Coronary artery (tissue), 2 donors: ENCODE measurements at places on chromosomes 2 and 18.

GRCh38 chr2:172461591-172462372 is 34.4 kb downstream of the ITGA6 start:
- no peak for DNase-seq

DNA sequence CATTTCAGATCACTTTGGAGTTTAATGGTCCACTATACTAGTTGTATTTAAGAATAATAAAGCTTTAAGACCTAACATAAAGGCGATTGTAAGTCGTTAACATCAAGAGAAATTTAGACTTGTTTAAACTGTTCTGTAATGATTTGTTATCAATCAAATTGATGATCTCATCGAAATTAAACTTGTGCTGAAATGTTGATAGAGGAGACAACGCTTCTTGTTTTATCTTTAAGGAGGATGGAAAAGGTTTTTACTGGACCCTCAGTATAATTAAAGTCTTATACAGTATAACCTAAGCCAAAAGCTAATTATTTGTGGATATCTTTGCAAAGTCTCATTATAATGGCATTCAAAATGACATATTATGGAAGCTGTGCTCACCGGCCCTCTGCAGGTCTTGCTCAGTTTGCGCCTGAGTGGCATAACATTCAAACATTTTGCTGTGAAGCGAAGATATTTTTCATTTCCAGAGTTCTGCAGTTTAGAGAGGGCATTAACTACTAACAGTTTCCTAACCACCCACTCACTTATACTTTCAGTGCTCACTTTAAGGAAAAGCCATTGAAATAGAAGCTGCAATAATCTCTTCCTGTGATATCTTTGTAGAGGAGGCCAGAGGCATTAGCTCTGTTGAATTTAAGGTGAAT is 1.4 kb upstream of the SERTAD2 start:
- no peak for DNase-seq

GRCh38 chr2:67041051-67041450 is 356.1 kb upstream of the ETAA1 start:
- no peak for DNase-seq

- no peak for DNase-seq
These were observed 79.3 kb downstream of the ASAP2 start for GRCh38 chr2:9285921-9286320.

GRCh38 chr2:230644356-230644935 is 68.2 kb upstream of the CAB39 start:
- DNase-seq, result peak; percentile 49

- DNase-seq, result no peak
These were observed 1.0 kb downstream of the ZDBF2 start for GRCh38 chr2:206275312-206276055.

DNA sequence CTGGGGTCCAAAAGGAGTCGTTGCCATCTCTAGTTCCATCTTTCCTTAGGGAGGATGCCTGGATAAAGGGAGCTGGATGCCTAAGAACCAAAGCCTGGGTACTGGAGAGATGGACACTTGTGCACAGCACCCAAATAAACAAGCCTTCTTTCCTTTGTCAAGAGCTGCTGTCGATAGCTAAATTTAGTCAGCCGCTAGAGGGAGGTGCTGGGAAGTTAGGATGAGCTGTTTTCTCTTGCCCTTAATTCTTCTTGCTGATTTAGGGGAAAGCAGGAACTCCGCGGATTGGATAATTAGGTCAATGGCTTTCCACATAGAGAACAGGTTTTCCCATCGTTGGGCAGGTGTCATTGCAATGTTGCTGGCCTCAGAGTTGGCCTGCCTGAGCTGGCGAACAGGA is 30.9 kb upstream of the SERPINB12 start:
- no peak for DNase-seq

- no peak for DNase-seq
These were observed 42.6 kb upstream of the HPCAL1 start for GRCh38 chr2:10260130-10260529.

DNA sequence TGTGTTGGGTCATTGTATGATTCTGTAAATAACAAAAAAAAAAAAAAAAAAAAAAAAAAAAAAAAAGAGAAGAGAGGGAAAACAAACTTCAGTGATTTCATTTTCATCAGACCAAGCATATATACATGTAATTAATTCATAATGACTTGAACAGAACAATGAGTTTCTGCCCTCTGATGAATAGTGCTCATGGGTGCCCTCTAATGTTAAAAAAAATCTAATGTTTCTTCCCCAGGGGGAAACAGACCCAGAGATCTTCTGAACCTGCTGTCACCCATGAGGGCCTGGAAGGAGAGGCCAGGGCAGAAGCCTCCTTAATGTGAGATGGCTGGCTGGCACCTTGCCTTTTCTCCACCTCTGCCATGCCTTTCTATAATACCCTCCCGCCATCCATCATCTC is 289.2 kb downstream of the ZNF521 start:
- no peak for DNase-seq

DNA sequence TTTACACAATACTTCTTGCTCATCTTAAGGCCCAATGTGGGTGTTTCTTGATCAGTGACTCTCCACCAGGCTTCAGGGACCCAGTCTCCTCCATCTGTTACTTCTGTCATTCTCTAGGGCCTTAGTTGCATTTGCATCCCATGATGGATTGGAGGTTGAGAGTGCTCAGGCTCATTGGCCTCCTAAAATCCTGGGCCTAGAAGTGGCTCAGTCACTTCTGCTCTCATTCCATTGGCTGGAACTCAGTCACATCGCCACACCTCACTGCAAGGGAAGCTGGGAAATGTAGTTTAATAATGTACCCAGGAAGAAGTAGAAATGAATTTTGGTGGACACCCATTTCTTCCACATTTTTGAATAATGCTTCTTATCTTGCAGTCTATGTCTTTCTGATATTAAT is 223.5 kb downstream of the HRH4 start:
- DNase-seq, result no peak

DNA sequence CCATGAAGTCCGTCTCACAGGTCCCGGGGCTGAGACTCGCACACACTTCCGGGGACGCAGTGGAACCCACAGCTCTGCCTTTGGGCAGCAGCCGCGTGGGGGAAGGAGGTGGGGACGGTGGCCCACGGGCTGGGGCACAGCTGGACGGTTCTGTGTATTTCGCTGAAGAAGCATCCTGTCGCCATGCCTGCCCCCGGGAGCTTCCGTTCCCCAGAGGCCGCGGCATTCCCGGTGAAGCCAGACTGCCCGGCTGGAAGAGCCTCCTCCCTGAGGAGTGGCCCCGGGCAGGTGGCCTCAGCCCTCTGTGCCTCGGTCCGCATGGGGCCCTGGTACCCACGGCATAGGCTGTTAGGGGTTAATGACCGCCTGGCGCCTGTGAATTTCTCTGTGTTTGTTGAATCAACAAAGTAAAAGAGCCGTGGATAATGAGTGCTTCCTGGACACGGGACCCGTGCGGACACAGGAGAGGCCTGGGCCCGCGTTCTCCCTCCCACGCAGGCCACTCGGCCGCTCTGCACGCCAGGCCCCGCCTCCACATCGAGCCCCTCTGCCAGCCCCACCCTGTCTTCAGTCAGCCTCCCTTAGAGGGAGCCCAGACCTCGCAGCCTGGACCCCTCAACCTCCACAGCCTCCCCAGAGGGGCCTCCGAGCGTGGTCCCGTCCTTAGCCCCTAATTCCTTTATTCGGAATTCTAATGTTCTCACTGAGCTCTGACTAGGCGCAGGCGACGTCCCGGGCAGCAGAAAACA is 51.0 kb downstream of the KCNG2 start:
- no peak for DNase-seq

- DNase-seq, result peak; percentile 75
These were observed 826 bp downstream of the KCNE4 start for GRCh38 chr2:223052548-223053483.

GRCh38 chr2:174607989-174608865 is 10.6 kb upstream of the WIPF1 start:
- DNase-seq, result no peak

DNA sequence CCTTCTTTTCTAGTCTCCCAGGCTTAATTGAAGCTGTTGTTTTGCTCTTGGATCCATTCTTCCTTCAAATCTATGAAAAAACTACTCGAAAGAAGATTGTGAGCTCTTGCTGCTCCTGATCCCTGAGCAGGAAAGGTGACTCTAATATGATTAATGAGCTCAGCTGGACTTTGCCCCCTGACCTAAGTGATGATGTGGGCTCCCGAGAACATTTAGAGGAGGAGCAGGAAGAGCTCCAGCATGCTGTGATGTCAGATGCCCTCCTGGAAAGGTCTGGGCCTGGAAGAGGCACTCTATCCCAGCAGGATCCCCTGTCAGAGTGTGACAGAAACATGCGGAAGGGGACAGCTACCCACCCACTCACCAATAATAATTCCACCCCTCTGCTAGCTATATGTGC is 117.9 kb upstream of the PELI1 start:
- DNase-seq, result no peak

GRCh38 chr2:128166746-128167353 is 75.8 kb downstream of the UGGT1 start:
- no peak for DNase-seq

DNA sequence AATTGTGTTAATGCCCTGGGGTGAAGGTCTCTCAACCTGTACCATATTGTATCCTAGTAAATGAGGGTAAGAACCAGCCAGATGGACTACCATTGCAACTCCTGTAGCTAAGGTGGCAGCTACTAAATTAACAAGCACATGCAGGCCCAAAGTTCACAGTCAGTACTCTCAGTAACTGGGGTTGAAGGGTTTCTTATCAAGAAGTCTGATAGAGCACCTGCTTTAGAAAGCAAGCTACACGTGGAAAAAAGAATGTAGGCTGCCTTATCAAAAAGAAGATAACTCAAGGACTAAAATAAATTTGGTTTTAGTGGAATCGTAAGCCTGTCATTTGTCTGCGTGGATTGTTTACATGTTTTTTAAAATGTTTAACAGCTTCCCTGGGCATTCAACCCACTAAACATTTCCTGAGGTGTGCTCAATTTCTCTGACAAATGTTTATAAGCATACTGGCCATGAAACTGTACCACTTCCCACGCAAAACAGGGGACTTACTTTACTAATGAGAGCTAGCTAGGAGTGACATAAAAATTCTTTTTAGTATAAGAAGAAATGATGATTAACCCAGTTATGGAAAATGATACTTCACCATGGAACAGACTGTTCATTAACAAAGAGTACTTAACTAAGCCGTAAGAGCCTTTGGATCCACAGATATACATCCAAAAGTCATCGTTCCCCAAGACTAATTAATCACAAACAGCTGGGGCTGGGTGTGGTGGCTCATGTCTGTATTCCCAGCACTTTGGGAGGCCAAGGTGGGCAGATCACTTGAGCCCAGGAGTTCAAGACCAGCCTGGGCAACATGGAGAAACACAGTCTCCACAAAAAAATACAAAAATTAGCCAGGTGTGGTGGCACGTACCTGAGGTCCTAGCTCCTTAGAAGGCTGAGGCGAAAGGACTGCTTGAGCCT is 36.5 kb downstream of the LPIN2 start:
- no peak for DNase-seq

DNA sequence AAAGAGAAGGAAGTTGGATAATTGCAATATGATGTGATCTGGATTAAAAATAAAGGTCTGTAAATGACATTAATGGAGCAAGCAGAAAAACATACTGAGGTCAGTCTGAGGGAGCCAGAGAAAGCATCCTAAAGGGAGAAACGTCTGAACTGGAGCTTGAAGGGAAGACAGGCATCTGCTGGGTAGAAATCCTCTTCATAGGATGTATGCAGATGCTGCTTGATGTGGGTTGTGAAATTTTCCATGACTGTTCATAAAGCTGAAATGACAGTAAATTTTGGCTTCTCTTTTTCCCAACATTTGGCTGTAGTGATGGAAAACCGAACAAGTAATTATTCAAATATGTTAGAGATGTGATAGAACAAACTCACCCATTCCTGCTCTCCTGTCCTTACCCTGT is 287.6 kb downstream of the CAMKMT start:
- no peak for DNase-seq

DNA sequence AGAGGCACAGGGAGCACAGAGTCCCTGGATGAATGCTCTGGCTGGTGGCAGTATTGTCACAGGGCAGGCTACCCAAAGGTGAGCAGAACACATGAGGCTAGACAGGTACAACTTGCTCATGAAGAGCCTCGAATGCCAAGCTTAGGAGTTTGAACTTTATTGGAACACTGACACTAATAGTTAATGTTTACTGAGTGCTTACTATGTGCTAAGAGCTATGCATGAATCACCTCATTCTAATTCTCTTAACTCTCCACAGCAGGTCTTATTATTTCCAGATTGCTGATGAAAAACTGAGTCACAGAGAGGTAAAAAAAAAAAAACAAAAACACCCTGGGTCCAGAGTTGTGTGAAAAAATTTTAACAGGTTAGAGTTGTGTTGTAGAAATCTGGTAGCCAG is 6.1 kb upstream of the EMX1 start:
- DNase-seq, result no peak

- DNase-seq, result no peak
These were observed 247.5 kb upstream of the LRATD1 start for GRCh38 chr2:14385043-14385442.

DNA sequence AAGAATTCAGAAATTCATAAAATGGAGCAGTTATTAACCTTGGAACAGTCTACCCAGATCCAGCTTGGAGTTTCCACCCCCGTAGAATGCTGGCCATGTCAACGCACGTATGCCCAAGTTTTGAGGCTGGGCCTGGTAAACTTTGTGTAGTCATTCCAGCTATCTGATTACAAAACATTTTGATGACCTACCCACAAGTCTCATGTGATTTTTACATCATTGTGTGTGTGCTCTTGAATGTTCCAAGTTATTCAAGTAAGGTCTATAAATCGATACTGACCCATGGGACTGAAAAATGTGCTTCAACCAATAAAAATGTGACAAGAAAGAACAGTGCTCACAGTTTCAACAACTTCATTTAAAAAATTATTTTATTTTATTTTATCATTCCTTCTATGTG is 32.5 kb upstream of the ICOS start:
- DNase-seq, result no peak

DNA sequence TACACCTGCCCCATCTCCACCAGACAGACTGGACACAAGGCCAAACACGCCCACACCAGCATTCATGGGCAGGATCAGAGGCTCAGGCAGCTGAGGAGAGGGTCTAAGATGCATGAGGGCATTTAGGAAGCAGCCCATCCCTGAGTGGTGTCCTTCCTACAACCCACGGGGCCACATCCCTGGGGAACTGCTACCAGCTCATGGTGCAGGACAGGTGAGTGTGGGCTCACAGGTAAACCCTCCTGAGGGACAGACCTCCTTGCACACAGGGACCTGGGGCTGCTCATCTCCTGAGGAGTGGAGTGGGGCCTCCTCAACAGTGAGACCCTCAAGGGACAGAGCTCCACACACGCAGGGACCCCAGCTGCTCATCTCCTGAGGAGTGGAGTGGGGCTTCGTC is 14.6 kb downstream of the PARD6G start:
- peak; percentile 66 for DNase-seq

DNA sequence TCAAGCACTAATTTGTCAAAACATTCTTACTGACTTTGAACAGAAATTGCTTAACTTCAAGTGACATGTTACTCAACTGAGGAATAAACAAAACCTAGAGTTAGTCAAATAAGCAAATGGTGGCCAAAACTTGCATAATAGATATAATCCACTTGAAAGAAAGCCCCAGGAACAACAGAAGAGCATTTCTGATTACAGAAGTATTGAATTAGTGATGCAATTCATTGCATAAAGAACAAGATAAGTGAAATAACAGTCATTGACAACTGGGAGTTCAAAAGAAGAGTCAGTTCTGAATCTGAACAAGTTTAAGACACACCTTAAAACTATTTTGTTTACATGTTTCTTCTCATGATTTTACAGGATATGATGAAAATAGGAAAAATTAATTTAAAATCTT is 30.8 kb downstream of the COBLL1 start:
- no peak for DNase-seq
